Activated CD4-positive, alpha-beta T cell treated with anti-CD3 and anti-CD28 coated beads for 4 hours (primary cell): ENCODE measurements at places on chromosomes 5 and 9.
A peak's percentile ranks its signal among the peaks of the same experiment; 100 is the strongest.

- no peak for DNase-seq
Observed at GRCh38 chr5:179170606-179171005, 110.4 kb downstream of the ZNF354C start.

DNA sequence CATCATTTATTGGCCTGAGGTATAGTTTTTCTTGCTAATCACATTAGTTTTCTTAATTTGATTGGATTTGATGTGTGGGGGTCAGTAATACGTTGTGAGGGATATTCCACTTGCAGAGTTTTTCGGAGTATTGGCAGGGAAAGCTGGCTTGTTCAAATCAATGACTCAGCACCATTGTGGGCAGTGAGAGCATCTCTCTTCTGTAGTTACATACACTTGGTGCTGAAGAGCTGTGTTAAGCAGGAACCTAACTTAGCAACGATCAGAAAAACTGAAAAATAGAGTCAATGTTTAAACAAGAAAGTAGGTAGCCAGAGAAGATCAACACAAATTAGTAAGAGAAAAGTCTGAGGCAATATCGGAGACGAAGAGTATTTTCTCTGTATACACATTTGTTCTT lies 344.6 kb upstream of the EDIL3 start:
- DNase-seq = no peak

DNA sequence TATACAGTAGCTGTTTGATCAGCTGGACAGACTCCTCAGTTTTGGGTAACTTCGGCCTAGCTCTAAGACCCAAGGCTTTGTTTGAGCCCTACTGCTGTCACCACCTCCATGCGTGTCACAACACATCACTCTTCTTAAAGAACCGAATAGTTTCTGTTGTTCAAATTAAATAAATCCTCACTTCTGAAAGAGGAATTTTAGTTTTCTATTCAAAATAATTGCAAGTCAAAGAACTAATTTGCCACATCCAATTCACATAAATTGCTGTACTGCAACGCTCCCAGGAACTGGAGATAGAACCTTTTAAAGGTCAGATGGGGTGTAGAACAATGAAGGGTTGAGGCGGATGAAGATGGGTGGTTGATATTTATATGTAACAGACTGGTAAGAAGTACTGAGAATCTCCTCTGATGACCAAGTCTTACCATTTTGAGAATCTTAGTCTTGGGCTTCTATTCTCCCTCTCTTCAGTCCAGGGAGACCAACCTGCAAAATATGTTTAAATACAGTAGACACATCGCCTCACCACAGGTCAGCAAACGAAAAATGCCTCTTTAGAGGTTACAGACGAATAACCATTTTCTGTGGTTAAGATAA lies 1.6 kb downstream of the NREP start:
- no peak for DNase-seq

- no peak for DNase-seq
Observed at GRCh38 chr9:80665479-80665878, 1023.9 kb downstream of the TLE1 start.

GRCh38 chr5:75734913-75735789 lies 17.9 kb upstream of the POC5 start:
- DNase-seq = no peak

DNA sequence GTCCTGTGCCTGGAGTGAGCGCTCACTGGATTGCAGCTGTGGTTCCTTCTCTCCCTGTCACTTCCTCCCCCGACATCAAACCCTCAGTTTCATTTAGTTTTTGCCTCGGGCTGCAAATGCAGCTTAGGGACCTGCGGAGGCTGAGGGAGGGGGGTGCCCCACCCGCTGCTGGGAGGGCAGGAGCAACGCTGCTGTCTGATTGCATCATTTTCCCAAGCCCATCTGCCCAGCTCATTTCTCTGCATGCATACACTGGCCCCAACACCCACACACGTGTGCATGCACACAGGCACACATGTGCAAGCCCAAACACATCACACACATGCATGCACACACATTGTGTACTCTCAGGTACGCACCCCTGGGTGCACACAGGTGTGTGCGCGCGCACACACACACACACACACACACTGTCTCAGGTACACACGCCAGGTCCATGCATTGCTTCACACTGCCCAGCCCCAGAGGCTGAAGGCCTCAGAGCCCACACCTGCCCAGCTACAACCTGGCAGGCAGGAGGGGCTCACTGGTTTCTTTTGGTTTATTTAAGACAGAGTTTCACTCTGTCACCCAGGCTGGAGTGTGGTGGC lies 3.4 kb downstream of the ASS1 start:
- no peak for DNase-seq

DNA sequence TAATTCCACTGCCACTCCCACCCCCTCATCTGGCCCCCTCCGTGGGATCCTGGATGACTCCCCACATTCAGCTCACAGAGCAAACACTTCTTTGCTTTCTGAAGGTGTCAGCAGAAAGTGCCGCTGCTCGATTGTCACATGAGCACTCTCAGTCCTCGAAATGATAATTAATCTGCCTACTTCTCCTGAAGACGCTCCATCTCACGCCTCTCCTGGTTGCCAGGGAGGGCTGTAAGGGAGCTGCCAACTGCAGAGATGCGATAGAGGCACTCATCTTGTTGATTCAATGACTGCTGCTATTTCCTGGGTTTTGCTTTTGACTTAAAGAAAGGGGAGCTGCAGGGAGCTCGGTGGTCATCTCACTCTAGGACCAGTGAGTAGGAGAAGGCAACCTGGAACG lies 206.5 kb downstream of the DAB2IP start:
- no peak for DNase-seq

GRCh38 chr5:100456615-100457014 lies 78.6 kb upstream of the FAM174A start:
- DNase-seq = no peak

GRCh38 chr9:82920154-82920553 lies 142.8 kb downstream of the RASEF start:
- no peak for DNase-seq

DNA sequence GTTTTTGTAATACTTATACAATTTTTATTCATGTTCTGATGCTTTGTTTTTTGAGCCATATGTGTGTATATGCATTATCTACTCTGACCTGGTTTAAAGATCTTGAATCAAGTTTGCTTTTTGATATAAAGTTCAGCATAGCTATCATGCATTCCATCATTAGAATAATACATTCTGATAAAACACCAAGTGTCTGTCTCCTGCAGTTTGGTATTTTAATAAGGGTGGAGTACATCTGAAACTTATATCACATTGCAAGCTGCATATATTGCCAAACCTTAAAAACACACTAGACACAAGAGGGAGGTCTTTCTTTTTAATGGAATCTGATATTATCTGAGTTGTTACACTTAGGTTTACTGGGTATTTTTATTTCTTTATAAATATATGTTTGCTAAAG lies 102.8 kb upstream of the ADAMTSL1 start:
- no peak for DNase-seq

- DNase-seq = no peak
Observed at GRCh38 chr9:3955305-3955687, 344.6 kb downstream of the GLIS3 start.

- no peak for DNase-seq
Observed at GRCh38 chr9:79641070-79641469, 69.3 kb downstream of the TLE4 start.

DNA sequence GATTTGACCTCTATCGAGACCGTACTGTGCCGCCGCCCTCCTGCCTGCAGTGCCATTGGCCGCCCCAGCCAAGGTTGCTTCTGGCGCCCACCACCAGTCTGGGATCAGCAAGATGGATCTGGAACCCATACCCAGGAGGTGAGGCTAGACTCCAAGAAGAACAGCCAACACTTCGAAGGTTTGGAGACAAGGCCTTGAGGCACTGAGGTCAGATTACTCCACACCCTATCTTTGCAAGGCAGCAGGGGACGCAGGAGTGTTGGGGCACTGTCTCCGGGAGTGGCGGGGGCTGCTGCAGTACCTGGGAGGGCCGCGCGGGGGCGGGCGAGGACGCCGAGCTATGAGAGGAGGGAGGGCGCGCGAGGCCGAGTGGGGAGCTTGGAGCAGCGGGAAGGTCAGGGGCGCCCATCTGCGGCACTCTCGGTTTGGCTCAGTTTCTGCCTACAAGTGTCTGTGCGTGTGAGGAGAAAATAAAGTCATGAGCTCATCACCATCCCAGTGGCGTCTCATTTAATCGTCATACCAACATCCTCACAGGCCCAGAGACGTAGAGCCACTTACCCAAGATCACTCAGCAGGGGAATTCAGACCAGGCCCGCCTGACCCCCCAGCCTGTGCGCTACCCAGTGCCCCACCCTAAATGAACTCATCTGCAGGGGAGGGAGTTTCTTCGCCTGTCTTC lies 20.5 kb upstream of the PSD2 start:
- DNase-seq = peak; percentile 72

- no peak for DNase-seq
Observed at GRCh38 chr9:5531101-5531882, 21.0 kb downstream of the PDCD1LG2 start.

GRCh38 chr9:89696780-89697179 lies 92.0 kb downstream of the GADD45G start:
- DNase-seq = no peak

GRCh38 chr9:100126423-100126822 lies 27.4 kb downstream of the INVS start:
- DNase-seq = no peak

- no peak for DNase-seq
Observed at GRCh38 chr9:88013607-88014006, 39.3 kb upstream of the CDK20 start.

GRCh38 chr5:60960591-60960990 lies 15.6 kb downstream of the NDUFAF2 start:
- DNase-seq = no peak

DNA sequence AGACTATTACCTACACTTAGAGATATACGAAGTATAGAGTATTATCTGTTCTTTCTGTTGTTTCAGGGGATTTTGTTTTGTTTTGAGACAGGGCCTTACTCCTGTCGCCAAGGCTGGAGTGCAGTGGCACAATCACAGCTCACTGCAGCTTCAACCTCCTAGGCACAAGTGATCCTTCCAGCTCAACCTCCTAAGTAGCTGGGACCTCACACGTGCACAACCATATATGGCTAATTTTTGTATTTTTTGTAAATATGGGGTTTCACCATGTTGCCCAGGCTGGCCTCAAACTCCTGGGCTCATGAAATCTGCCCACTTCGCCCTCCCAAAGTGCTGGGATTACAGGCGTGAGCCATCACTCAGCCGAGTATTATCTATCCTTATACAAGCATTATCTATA lies 45.9 kb downstream of the SUSD1 start:
- DNase-seq = no peak

DNA sequence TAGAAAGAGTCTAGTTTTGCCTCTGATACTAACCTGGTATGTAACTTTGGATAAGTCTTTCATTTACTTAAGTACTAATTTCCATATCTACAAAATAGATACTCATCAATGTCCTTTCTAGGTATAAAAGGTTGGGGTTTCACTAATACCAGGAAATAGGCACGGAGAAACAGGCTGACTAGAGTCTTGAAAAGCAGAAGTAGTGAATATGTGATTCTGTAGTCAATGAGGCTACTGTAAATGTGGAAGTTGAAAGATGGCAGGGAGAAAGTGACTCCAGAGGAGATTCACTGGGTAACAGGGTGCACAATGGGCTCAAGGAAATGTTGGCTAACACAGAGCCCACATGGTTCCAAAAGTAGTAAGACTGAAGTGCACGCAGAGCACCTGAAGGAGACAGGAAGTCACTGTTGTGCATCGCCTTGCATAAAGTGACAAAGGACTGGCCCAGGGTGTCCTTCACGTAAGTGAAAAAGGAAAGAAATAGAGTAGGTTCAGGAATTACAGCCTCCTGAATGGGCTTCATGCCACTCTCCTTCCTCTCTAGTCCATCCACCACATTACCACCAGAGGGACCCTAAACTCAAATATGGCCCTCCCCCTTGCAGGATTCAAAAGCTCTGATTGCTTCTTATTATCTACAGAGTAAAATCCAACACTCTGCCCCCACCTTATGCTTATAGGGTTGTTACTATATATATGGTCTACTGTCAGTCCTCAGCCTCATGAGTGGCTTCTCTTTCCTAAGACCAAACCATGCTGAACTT lies 288.0 kb upstream of the SMARCA2 start:
- no peak for DNase-seq
